ENCODE measurements at places on chromosomes 2 and 18.

DNA sequence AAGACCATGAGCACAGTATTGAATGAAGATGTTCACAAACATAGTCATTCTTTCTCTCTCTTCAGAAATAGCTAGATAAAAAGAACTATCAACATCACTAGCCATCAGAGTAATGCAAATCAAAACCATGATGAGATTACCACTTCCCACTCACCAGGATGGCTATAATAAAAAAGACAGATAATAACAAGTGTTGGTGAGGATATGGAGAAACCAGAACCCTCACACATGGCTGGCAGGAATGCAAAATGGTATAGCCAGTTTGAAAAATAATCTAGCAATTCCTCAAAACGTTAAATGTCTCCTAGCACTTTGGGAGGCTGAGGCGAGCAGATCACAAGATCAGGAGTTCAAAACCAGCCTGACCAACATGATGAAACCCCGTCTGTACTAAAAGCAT lies 31.3 kb upstream of the PPP1CB start:
- no peaks in the 10 kb centered on the region for H3K27me3 ChIP-seq
- no peaks in the 10 kb centered on the region for H3K4me1 ChIP-seq
- peaks cover 4% of the 10 kb centered on the region for H3K36me3 ChIP-seq
- no peak overlapping the region for H3K4me3 ChIP-seq
- no peak overlapping the region for H3K27ac ChIP-seq

- no peaks in the 10 kb centered on the region for H3K4me1 ChIP-seq
- peaks cover 5% of the 10 kb centered on the region for H3K36me3 ChIP-seq
- H3K27ac ChIP-seq, result no peak overlapping the region
- no peaks in the 10 kb centered on the region for H3K27me3 ChIP-seq
Observed at GRCh38 chr2:238406221-238406997, 20.3 kb upstream of the ASB1 start.

DNA sequence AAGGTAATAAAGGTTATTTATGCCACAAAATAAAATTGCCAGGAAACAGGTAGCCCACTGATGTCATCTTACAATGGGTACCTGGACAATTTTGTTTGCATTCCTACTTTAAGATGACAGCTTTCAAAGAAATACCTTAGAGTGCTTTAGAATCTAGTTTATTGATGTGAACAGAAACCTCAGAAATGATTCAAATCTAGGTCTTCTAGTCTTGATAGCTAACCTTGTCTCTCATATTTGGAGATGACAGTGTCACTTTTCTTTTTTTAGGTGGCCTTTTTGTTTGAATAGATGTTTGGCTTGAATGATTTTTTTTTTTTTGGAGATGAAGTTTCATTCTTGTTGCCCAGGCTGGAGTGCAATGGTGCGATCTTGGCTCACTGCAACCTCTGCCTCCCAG lies 69.1 kb downstream of the PIK3C3 start:
- no peak for DNase-seq
- H3K4me1 ChIP-seq, result no peaks in the 10 kb centered on the region
- peaks cover 44% of the 10 kb centered on the region for H3K36me3 ChIP-seq
- no peak overlapping the region for H3K4me3 ChIP-seq

GRCh38 chr2:216888887-216889622 lies 29.2 kb upstream of the TNP1 start:
- H3K27ac ChIP-seq, result peak overlapping the region; percentile 1
- H3K4me1 ChIP-seq, result peaks cover 4% of the 10 kb centered on the region
- no peaks in the 10 kb centered on the region for H3K27me3 ChIP-seq

DNA sequence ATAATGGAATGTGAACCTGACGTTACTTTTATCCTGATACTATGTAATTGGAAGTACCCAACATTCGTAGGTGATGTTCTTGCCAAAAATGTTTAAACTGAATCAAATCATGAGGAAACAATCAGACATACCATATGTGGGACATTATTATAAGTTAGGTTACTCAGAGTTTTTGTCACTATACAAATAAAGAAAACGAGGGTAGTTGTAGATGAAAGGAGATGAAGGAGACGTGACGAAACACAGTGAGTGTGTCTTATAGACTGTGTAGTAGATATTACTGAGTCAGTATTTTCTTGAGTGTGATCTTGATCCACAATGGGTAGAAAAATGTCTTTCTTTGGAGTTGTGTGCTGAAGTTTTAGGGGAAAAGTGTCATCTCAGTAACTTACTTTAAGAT lies 176.8 kb downstream of the ZNF407 start:
- no peaks in the 10 kb centered on the region for H3K4me1 ChIP-seq
- no peak overlapping the region for H3K4me3 ChIP-seq
- H3K27me3 ChIP-seq, result no peaks in the 10 kb centered on the region
- H3K27ac ChIP-seq, result no peak overlapping the region

DNA sequence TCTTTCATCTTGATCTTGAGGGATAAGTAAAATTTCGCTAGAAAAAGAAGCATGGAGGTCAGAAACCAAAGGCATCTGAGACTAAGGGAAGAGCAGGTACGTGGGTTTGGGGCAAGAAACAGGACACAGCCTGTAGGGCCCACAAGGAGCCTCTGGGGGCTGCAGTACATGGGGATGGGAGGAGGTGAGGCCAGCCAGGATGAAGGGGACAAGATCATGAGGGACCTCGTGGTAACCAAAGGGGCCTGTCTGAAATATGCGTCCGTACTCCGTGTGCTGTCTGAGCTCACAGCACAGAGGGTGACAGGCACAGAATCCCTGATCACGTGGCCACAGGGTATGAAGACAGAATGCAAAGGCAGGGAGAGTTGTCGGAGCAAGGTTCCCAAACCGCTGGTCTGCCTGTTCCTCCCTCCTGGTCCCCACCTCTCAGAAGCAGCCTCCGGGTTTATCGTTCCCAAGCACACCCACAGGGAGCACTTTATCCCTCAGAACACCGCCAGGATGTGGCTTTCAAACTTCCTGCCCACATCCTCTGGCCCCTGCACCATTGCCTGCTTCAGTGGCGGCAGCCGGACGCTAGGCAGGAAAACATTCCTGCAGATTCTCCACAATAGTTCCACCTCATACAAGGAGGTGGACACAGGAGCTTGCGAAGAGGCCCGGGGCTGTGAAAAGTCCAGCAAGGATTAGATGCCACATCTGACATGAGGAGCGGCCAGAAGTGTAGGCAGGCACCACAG lies 12.0 kb downstream of the TMEM163 start:
- H3K27me3 ChIP-seq, result peaks cover 21% of the 10 kb centered on the region
- H3K4me3 ChIP-seq, result no peak overlapping the region
- no peak for DNase-seq
- no peak overlapping the region for H3K27ac ChIP-seq
- no peaks in the 10 kb centered on the region for H3K4me1 ChIP-seq

Measured in tibial artery (tissue), 4 donors.